ENCODE measurements at places on chromosomes 12 and 14. TPM values are rescaled to one million over a fixed set of nuclear protein-coding genes. Genes with fewer than 3 reads are reported as not detected.

- DNase-seq: peak; percentile 9
These were observed 4.6 kb downstream of the ESR2 start for GRCh38 chr14:64289571-64289970.

DNA sequence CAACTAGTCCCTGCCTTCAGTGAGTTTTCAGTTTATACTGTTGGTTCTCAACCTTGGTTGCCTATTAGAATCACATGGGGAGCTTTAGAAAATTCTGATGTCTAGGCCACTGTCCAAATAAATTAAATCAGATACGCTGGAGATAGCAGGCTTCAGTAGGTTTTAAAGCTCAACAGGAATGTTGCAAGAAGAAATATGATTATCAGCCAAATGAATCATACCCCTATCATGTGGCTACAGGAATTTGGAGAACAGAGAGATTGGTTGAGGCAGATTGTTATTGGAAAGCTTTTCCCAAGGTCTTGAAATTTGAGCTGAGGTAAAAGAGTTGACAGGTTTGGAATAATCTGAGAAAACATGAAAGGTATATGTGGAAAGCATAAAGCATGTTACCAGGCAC is 125.3 kb downstream of the WIF1 start:
- no peak for DNase-seq

- no peak for DNase-seq
These were observed 121.6 kb upstream of the RTL1 start for GRCh38 chr14:101025131-101025530.

TARBP2 gene
- total RNA-seq: 41.3 TPM

Data from lung (tissue), 17 donors.